Left lung (tissue), 14 donors: ENCODE measurements at places on chromosomes 6 and 20. TPM values are rescaled to one million over a fixed set of nuclear protein-coding genes. Genes with fewer than 3 reads are reported as not detected.

DNA sequence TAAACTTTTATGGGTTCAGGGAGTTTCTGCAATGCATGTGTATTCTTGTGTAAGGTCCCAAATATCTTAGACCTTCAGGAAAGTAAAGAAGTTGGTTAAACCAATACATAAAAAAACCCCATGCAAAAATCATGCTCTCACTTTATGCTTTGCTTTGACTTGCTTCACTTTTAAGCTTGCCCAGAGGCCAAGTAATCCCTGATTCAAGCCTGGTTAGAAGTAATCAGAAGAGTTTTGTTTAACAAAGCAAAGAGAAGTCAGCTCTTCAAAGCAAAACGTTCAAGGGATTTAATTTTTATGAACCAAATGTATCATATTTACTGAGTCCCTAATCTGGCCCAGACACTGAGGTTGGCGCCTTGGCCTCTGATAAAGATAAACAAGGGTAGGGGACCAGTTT lies 26.7 kb upstream of the FNDC1 start:
- no peak for DNase-seq

GRCh38 chr20:63495741-63496595 lies 2.9 kb downstream of the EEF1A2 start:
- DNase-seq = peak; percentile 95

DNA sequence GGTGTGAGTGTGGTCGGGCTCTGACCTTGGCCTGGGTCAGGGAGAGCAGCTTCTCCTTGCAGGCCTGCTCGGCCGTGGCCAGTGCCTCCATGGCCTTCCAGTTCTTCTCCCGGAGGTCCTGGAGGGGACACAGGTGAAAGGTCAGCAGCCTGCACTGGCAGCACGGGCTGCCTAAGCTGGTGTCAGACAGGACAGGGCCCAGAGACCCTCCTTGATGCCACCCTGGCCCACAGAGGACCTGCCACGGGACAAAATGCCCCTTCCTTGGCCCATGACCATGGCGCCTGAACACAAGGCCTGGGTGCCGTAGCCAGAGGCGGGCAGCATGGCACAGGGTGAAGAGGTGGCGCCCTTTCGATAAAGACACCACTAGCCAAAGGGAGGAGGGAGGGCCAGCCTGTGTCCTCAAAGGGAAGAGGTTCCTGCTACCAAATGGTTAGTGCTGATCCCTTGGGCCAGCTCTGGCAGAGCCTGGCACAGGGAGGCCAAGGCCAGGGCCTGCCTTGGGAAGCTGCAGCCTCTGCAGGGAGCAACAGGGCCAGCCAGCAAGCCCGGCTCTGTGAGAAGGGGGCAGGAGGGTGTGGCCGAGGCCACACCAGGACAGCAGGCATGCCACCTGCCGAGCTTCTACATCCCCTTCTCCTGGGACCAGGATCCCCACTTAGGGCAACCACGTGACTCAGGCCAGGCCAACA lies 54.8 kb downstream of the DSTN start:
- DNase-seq = no peak

GRCh38 chr6:106642476-106642875 lies 13.1 kb downstream of the QRSL1 start:
- DNase-seq = no peak

GRCh38 chr6:37485291-37485702 lies 14.4 kb downstream of the CCDC167 start:
- DNase-seq = no peak

- DNase-seq = no peak
These were observed 42.3 kb downstream of the MOCS1 start for GRCh38 chr6:39891976-39892375.

DNA sequence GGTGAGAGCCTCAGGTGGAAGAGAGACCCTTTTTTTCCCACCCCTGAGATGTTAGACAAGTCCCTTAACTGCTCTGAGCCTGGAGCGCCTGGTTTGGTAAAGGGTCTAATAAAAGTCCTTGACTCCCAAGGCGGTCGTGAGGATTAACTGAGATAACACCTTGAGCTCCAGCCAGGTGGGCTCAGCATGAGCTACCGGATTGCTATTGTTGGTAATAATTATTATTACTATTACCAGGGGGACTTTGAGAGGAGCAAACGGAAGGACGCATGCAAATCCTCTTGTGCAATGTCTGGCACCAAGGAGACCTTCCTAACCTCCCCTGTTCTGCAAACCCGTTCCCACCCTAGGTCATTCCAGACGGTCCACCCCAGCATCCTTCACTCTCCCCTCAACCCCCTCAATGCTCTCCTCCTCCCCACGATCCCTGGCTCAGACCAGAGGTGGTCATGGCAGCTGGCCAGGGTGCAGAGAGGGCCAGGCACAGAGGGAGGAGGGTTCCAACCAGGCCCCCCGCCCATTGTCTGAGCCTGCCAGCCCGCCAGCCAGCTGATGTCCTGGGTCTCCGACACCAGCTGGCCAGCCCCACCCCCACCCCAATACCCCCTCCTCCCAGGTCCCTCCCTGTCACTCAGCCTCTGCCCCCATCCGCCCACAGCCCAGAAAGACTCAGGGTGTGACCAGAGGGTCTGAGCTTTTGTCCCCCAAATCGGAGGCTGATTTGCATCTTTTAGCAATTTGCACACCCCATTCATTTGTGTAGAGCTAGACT lies 14.3 kb upstream of the CBFA2T2 start:
- no peak for DNase-seq

- no peak for DNase-seq
These were observed 401.1 kb downstream of the SAMD5 start for GRCh38 chr6:147909640-147910039.

GRCh38 chr20:16351415-16351814 lies 221.8 kb downstream of the KIF16B start:
- DNase-seq = no peak

DNA sequence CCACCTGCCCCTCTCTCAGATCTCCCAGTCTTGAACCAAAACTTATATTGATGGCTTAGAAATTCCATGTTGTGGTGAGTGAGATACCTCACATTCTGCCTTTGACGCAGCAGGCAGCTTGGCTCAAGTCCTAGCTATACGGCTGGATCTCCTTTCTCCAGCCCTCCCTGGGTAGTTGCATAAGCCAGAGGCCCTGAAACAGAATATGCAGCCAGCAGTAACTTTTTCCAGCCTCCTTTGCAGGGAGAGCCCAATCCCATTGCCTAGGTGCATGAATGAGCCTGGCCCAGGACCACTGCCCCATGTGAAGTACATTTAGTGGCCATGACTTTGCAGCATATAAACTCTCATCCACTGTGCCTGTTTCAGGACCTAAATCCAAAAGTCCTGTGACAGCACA lies 202.2 kb upstream of the CDYL start:
- peak; percentile 18 for DNase-seq

GRCh38 chr6:170162011-170162774 lies 128.7 kb downstream of the DLL1 start:
- no peak for DNase-seq

GRCh38 chr20:32252189-32252588 lies 25.3 kb upstream of the KIF3B start:
- no peak for DNase-seq

DNA sequence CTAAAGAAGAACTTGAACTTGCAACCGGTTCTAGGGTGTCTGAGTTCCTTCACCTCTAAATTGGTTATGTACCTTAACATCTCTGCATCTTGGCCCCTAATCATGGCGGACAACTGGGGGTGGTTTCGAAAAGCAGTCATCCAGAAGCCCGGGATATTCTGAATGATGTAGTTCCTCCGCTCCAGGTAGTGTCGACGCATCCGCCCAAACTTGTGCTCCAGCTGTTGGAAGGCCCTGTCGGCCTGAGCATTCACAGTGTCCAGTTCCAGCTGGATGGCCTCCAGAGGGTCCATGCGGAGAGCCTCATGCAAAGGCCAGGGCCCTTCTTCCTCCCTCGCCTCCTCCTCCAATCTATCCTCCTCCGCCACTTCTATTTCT lies 887 bp downstream of the TSPYL1 start:
- DNase-seq = peak; percentile 59

DNA sequence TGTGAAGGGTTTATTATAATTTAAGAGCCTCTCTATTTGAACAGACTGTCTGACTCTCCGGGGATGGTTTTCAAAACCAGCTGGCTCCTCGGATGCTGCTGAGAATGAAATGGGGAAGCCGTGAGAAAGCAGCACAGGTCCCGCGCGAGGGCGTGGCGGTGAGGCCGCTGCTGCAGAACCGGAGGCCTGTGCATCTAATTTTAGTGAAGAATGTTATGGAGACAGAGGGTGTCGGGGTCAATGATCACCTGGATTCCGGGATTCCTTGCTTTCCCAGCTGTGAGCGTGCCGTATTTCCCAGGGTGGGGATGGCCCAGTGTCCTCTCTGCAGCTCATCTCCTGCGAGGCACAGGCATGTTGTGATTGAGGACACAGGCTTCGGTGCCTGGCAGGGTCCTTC lies 348.0 kb downstream of the CDH4 start:
- no peak for DNase-seq

GRCh38 chr20:17849901-17850683 lies 118.5 kb downstream of the SNX5 start:
- no peak for DNase-seq

GRCh38 chr6:36320475-36320874 lies 16.2 kb downstream of the BNIP5 start:
- DNase-seq = no peak

GRCh38 chr6:67606906-67607828 lies 1027.9 kb upstream of the ADGRB3 start:
- DNase-seq = peak; percentile 64

- no peak for DNase-seq
These were observed 289.6 kb downstream of the RFPL4B start for GRCh38 chr6:112636650-112637262.

DNA sequence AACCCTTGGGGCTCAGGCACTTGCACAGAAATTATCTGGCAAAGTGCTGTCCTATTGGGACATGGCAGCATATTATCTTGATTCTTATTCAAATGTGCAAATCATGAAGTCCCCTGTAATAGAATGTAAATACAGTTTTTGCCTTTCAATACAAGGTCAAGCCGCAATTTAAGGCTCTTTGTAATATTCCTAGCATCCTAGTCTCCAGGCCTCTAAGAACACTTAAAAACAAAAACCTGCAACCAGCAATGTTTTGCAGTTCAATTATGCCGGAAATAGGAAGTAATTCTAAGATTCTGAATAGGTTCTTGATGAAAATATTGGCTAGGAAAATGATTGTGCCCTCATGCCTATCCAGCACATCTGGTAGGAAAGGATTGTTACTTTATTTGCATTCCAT lies 197.2 kb upstream of the IRAK1BP1 start:
- DNase-seq = no peak

DNA sequence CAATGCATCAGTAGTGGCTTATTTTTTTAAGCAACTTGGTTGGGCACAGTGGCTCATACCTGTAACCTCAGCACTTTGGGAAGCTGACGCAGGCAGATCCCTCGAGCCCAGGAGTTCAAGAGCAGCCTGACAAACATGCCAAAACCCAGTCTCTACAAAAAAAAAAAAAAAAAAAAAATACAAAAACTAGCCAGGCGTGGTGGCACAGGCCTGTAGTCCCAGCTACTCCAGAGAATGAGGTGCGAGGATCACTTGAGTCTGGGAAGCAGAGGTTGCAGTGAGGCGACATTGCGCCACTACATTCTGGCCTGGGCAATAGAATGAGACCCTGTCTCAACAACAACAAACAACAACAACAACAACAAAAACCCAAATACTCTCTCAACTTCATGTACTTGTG lies 44.7 kb upstream of the XRN2 start:
- DNase-seq = no peak

DNA sequence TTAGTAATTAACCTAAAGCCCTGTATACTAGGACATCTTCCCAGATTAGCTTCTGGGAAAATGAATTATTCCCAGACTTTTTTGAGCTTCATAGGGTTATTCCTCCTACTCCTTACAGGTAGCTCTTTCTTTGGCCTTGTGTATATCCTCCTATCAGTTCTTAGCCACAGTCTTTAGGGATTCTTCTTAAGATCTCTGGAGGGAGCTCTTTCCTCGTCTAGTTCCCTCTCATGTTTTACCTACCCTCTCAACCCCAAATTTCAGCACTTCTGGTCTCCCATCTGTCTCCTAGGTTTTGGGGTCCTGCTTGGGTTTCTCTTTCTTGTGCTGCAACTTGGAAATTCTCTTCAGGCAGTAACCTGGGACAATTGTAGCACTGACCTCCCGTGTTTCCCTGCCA lies 46.4 kb upstream of the SLC35B3 start:
- no peak for DNase-seq

DNA sequence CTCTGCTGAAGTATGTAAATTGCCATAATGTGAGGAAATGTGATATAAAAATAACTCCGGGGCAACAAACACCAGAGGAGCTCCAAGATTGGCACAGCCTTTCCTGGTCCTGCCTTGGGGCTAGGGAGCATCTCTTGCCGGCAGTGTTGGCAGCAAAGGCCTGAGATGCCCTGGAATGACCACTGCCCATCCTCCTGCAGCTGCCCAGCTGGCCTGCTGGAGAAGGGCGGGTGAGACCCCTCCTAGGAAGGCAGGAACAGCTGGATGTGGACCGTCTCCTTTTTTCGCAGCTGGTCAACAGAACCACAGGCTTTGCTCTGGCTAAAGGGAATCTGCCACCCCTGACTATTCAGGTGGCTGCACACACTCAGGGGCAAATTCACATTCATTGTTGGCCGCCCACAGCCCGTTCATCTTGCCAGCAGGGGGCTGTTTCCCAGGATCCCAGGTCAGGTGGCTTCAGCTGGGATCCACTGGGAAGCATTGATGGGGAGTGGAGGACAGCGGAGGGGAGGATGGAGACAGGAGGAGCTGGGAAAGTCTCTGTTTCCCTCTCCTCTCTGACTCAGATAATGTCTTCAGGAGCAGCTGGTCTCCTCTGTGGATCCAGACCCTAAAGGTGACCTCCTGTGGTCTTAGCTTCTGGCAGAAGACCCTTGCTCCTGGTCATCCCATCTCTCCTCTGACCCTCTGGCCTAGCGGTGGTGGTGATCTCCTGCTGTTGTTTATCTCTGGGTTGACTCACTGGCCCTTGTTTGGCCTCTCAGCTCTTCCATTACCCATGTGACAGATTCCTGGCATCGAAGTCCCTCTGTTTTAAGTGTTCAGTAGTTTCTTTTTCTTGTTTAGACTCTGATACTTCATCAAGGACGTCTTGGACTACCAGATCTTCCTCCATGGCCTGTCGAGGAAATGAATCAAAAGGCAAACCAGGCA lies 336.7 kb downstream of the DHX35 start:
- no peak for DNase-seq

DNA sequence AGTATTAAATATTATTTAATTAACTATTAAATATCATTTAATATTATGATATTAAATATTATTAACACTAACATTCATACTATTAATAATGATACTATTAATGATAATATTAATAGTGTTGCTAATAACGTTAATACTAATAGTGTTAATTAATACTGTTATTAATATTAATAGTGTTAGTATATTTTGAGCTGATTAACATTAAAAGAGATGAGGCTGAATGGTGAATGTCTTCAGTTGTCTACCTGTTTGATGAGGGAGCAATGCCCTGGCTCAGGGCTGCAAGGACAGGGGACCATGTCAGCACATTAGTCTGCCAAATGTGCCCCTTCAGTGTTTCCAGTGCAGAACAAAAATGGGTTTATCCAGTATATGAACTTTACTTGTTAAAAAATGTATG lies 96.6 kb upstream of the PLEKHG1 start:
- DNase-seq = no peak

- DNase-seq = no peak
These were observed 90.6 kb downstream of the SCP2D1 start for GRCh38 chr20:18904192-18904591.

- DNase-seq = no peak
These were observed 8.0 kb upstream of the NKX2-2 start for GRCh38 chr20:21521596-21522480.

NKX2-4 gene
- polyA plus RNA-seq = not detected

UST gene
- 8.4 TPM for polyA plus RNA-seq

ENPP4 gene
- polyA plus RNA-seq = 9.7 TPM

PGBD1 gene
- 15.3 TPM for polyA plus RNA-seq

THBD gene
- 27.3 TPM for polyA plus RNA-seq

SAMD5 gene
- 23.7 TPM for polyA plus RNA-seq

TRIM27 gene
- polyA plus RNA-seq = 83.7 TPM

FAM8A1 gene
- polyA plus RNA-seq = 35.7 TPM

MYBL2 gene
- polyA plus RNA-seq = 25.8 TPM

TMEM14A gene
- 41.6 TPM for polyA plus RNA-seq
